ENCODE measurements at places on chromosomes 3 and 15.

DNA sequence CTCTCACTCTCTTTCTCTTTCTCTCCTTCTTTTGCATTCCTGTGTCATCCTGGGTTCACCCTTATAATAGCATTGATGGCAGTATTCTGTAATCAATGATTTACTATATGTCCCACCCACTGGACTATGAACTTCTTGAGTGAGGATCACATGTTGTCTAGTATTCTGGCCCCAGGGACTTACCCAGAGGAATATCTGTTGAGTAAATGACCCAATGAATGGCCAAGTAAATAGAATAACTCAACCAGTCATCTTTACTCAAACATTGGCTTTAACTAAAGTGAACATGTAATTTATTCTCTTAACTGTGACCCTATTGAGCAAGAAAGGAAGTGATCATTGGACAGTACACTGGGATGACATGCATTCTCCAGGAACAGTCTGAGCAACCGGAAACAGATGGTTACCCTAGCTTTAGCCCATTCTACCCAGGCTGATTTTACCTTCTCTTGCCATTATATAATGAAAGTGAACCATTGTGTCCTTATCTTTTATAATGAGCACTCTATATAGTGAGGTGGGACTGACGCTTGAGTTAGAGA lies 94.5 kb upstream of the SOX14 start:
- no peak for DNase-seq

GRCh38 chr3:172038798-172039435 lies 461 bp upstream of the FNDC3B start:
- no peak for DNase-seq

DNA sequence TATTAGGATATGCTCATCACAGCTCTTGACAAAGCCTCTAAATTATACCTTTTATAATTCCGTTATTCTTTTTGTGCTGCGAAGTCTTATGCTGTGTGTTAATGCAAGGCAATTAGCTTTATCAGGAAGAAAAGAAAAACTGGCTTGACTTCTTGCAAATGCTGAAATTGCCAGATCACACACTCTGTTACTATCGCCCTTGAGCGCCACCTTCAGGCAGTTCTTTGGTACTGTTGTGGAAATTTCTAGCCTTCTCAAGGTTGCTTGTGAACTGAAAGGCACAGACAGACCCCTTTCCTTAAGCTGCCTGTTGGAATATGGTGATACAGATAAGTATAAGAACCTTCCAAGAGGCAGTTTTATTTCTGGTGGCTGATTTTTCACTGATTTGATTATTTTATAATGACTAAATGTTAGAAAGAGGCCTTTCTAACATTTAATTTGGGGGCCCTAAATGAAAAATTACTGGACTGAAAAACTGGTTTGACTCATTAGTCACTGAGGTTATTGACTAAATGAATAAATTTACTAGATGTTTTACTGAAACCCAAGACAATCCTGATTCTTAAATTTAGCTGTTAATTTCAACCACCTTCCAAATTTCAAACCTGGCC lies 126.2 kb upstream of the RASGRP1 start:
- no peak for DNase-seq

DNA sequence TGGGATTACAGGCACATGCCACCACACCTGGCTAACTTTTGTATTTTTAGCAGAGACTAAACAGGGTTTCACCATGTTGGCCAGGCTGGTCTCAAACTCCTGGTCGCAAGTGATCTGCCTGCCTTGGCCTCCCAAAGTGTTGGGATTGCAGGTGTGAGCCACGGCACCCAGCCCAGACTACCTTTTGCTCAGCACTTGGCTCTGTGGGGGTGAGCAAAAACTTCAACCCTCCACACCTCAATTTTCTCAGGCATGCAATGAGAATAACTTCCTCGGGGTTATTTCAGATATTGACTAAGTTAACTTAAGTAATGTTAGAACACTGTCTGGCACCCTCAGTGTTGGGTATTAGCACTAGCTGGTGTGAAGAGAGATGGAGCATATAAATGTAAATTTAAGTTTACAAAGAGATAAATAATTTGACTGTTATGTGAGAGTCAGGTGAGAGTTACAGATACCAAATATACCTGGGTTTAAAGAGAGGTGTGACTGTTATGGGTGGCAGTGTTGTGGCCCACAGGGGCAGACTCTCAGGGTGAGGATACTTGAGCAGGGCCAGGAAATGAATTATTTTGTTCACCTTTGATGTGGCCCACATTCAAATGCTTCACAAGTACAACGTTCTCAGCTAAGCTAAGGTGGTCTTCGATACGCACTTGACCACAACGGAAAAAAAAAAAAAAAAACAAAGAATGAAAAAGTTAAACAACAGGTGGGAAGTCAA lies 29.0 kb downstream of the CPOX start:
- DNase-seq: no peak

DNA sequence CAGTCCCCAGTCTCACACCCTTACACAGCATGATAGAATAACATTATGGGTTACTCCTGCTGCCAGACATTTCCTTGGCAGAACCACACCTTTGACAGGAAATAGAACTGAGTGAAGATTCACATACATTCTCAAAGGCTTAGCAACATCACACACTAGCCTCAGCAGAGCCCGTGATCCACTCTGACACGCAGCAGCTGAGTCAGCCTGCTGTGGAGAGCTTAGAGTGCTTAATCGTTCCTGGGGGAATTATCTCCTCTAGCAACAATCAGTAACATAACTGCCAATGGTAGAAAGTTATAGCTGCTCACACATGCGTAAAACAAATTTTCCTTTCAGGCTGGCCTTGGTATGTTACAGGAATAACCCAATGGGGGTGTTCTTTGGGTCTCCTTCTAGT lies 382.1 kb downstream of the GAP43 start:
- DNase-seq: peak; percentile 92

- no peak for DNase-seq
These were observed 59.3 kb downstream of the CTDSPL start for GRCh38 chr3:37921025-37921424.

All from NCI-H446 treated with DMSO at 0.1 percent for 48 hours (cell line).